ENCODE measurements at places on chromosomes 4 and X. TPM values are rescaled to one million over a fixed set of nuclear protein-coding genes. Genes with fewer than 3 reads are reported as not detected.

GRCh38 chr4:118281611-118282442 lies 71.0 kb downstream of the PRSS12 start:
- DNase-seq: no peak

- DNase-seq: no peak
Measured at GRCh38 chrX:12319003-12319519, 180.8 kb downstream of the FRMPD4 start.

GRCh38 chrX:40153345-40154249 lies 55.8 kb upstream of the BCOR start:
- DNase-seq: peak; percentile 78

DNA sequence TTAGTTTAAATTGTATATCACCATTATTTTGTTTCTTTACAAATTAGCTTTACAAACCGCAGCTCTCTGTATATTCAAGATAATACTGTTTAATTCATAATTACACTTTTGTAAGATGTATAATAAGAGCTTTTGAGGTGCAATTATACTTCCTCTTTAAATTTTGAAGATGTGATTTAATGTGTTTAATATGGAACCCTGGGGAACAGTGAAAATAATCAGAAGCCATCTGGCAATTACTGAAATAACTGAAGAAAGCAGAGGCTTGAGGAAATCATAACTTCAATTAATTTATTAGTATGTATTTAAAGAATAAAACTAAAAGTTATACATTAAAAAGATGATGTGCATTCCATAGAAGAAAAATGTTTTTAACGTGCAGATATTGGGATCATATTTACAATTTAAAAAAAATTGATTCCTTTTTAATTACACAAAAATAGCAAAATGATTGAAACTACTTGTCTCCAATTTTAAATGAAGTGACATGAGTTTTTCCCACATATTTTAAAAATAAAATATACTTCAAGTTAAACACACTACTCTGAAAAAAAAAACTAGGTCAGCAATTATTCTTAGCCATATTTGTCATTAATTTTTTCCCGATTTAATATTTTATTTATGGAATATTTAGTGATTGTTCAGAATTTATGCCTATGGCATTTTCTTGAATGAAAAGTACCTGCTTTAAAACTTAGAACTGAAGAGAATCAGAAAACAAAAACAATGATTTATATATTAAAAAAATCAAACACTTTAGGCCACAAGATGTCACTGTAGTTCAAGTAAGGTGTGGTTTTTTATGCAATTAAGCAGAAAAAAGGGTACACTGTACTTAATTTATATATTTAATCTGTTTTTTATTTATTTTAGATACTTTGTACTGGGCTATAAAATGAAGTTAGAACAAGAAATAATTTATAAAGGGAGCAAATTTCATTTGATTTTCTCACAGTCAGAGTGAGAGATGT lies 942.7 kb upstream of the NDST4 start:
- DNase-seq: no peak

- peak; percentile 41 for DNase-seq
Measured at GRCh38 chr4:1012034-1012739, 761 bp downstream of the FGFRL1 start.

DNA sequence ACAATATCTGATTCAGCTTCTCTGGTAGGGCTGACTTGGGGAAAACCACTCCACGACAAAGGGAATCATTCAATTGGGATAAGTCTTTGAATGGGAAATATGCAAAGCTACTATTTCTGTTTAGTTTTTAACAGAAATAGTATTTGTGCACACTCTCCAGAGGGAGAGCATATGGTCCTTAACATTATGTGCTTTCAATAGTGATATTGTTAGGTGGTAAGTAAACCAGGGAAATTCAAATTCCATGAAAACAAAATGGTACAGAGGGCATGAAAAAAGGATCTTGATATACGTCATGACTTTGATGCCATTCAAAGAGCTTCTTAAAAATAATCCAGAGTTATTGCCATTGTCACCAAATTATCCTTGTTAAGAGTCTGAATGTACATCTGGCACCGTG lies 47.1 kb upstream of the CITED1 start:
- DNase-seq: no peak

- no peak for DNase-seq
Measured at GRCh38 chr4:41991916-41992767, 1.8 kb downstream of the SLC30A9 start.

DNA sequence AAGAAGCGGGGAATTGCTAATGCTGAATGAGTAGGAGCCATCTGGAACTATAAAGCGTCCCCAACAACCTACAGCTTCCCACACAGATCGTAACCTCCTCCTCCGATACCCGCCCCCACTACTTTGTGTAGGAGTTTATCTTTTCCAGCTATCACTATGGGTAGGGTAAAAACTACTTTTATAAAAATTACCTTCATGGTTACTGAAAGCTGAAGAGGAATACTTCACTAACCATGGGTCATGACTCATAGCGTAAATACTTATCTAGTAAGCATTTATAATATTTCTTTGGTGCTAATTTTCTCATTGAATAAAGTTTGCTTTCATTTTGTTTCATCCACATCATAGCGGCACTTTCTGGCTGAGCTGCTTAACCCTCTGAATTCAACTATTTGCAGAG lies 79.4 kb upstream of the TNIP3 start:
- DNase-seq: no peak

- DNase-seq: no peak
Measured at GRCh38 chr4:154807042-154807630, 26.1 kb downstream of the RBM46 start.

DNA sequence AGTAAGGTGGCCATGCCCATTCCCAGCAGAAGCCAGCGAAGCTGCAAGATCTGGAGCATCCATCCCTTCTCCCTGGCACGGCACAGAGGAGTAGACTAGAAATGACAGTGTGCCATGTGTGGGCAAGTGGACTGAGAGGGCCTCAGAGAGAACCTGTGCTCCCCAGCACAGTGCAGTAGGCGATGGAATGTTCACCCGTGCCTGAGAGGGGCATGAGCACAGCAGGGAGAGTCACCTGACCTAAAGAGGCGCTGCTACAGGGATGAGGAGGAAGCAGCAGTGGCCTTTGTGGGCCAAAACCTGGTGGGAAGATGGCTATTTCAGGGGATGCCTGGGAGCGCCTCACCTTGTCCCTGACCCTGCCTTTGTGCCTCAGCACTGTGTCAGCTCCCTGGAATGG lies 8.0 kb upstream of the CDKN2AIP start:
- DNase-seq: no peak

- DNase-seq: no peak
Measured at GRCh38 chr4:122285285-122285684, 93.5 kb upstream of the ADAD1 start.

AFF1 gene
- total RNA-seq: 28.7 TPM

EXOSC9 gene
- 96.1 TPM for total RNA-seq

All from activated naive CD8-positive, alpha-beta T cell treated with anti-CD3 and anti-CD28 coated beads for 36 hours (primary cell).